Amniotic epithelial cell (primary cell): ENCODE measurements at places on chromosomes 12 and 14.

DNA sequence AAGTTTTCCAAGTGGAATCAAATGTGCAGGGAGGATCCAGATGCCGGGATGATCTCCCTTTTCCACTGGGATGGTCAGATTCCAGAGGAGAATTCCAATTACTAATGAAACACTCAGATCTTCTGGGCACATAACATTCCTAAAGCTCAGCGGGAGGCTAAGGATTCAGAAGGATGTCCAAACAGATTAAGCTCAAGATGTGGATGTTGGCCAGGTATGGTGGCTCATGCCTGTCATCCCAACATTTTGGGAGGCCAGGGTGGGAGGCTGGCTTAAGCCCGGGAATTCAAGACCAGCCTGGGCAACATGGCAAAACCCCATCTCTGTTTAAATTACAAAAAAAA is 62.0 kb upstream of the PNMA1 start:
- DNase-seq: no peak

GRCh38 chr14:100058777-100059437 is 6.3 kb upstream of the EVL start:
- no peak for DNase-seq

DNA sequence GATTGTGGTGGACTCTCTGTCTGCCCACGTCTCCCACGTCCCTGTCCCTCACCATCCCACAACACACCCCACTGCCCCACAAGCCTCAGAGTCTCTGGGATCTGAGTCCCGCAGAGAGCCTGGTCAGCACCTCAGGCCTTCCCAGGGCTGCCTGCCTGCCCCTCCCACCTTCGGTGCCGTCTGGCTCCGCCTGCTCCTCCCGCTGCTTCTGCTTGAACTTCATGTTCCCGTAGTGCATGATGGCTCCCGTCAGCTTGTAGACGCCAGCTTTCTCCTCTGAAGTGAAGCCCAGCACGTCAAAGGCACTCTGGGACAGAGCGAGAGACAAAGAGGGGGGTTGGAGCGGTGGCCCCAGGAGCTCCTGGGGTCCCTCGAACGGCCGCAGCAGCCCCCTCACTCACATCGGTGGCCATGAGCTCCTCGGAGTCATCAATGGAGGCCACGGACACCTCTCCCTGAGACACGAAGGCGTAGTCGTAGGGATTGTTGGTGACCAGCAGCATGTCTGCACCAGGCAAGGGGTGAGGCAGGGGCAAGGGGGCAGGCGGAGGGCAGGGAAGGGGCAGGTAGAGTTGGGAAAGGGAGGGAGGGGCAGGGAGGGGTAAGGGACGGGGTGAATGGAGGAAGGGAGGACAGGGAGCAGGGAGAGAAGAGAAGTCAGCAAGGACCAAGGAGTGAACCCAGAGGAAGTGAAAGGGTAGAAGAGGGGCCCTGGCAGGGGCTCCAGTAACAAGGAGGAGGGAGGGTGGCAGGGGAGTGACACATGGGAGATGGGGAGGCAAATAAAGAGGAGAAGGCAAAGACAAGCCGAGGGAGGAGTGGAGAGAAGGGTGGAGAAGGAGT is 5.6 kb downstream of the MYH6 start:
- DNase-seq: no peak

DNA sequence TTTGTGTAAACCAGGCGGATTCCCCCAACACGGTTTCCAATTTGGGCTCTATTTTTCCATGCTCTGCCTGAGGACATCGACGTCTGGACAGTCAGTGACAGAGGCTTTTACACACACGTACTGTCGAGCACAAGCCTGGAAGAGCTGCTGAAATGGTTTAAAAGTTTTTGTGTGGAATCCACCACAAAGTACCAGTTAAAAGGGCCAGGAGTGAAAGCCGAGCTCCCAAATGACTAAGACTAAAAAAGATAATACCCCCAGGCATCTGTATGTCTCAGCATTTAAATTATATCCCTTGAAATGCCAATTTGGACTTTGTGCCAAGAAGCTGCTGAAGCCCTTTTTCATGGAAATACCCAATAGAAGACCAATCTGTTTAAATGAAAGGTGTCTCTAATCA is 173.2 kb downstream of the EGLN3 start:
- no peak for DNase-seq

GRCh38 chr12:112944024-112944690 is 5.9 kb downstream of the OAS3 start:
- DNase-seq: no peak

- peak; percentile 2 for DNase-seq
Observed at GRCh38 chr12:13780453-13780852, 200.9 kb downstream of the GRIN2B start.
